ENCODE measurements at places on chromosomes 3 and 15. TPM values are rescaled to one million over a fixed set of nuclear protein-coding genes. Genes with fewer than 3 reads are reported as not detected.

The PRICKLE2 gene
- total RNA-seq = 3.9 TPM

The LYZL4 gene
- total RNA-seq = not detected

The CHAC1 gene
- 8.8 TPM for total RNA-seq

The SERPINI2 gene
- total RNA-seq = not detected

The CA12 gene
- 203 TPM for total RNA-seq

The UBA3 gene
- total RNA-seq = 22.3 TPM

The CPN2 gene
- total RNA-seq = not detected

The SEC22C gene
- total RNA-seq = 30.2 TPM

The FGF7 gene
- not detected for total RNA-seq

The SERPINI1 gene
- 2.4 TPM for total RNA-seq

The GOLGA6A gene
- total RNA-seq = 0.32 TPM

The SLC28A1 gene
- 0.04 TPM for total RNA-seq

The THSD4 gene
- 30.6 TPM for total RNA-seq
